ENCODE measurements at places on chromosomes 6 and 20. TPM values are rescaled to one million over a fixed set of nuclear protein-coding genes. Genes with fewer than 3 reads are reported as not detected.
A peak's percentile ranks its signal among the peaks of the same experiment; 100 is the strongest.

BMP7 gene
- 23.2 TPM for total RNA-seq

GRCh38 chr6:138695193-138695592, 78.4 kb upstream of the CCDC28A start:
- no peak for DNase-seq

DNA sequence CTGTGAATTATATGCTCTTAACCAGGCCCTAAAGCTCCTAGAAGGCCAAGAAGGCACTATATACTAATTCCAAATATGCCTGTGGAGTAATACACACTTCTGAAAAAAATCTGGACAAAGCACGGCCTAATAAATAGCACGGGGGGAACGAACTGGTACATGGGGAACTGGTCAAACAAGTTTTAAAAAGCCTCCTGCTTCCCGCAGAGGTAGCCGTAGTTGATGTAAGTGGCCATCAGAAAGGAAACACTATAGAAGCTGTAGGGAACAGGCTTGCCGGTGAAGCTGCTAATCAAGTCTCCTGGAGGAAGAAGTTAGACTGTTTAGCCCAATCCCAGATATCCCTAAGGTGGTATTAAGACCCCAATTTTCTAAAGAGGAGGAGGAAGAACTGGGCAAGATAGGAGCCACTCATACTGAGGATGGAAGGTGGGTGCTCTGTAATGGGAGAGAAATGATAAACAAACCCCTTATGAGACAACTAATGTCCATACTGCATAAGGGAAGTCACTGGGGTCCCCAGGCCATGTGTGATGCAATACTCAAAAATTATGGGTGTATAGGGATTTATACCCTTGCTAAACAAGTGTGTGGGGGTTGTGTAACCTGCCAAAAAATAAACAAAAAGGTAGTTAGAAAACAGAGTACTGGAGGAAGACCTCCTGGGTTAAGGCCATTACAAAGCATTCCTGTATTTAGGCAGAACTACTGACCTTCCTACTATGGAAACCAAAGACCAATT, 27.1 kb upstream of the ZNF318 start:
- DNase-seq = no peak

GRCh38 chr6:73131706-73132105, 93.6 kb downstream of the KHDC1L start:
- no peak for DNase-seq

DNA sequence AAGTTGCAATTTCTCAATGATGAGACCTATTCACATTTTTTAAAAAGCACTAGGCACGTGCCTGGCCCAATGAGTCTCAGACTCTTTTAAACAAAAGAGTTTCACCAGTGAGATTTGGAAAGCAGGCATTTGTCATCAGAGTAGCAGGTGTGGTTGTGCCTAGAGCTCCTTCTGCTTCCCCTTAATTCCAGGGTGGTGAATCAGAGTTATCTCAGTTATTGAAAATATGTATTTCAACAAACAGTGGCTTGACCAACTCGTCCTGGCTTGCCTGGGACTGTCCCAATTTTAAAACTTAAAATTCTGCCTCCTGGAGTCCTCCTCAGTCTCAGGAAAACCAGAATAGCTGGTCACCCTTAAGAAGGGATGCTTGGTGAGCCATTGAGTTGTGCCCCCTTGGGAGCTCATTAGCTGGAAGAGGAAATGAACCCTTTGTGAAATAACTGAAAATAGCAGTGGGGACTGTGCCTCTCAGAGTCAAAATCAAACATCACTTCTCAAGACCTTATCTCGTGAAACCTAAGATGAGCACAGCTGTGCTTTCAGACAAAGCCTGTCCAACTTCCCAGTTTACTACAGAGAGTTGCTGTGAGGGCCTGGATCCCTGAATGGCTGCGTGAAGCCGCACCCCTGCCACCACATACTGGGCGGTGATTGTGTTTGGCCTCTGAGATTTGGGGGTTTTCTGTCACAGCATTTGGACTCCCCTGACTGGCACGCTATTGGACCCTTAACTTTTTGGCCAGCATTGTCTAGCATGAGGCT, 116.3 kb downstream of the ANKRD60 start:
- DNase-seq = no peak

- peak; percentile 66 for DNase-seq
Measured at GRCh38 chr6:168574699-168575195, 133.8 kb downstream of the SMOC2 start.

DNA sequence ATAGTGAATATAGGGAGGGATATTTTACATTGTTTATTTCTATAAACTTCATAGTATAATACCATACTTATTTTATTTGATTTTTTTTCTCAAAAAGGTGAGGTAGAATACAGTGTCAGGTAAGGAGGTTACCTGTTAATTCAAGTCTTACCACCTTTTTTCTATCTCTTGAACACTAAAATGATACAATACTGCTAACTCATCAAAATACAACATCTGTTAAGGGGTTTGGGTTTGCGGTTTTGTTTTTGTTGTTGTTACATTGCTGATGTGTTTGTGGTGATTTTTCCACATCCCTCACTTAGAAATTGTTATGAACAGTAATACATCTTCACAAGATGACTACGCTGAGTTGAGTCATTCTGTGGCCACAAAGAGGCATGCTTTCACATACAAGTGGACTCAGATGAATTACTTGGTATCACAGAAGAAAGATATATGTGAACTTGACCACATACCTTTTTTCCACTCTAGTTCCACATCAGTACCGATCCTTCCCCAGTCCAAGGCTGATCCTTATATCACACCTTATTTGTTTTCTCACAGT, 139.4 kb upstream of the ID4 start:
- no peak for DNase-seq

LTB gene
- total RNA-seq = not detected

GRCh38 chr6:83480470-83480869, 31.9 kb upstream of the PRSS35 start:
- no peak for DNase-seq

- DNase-seq = no peak
Measured at GRCh38 chr20:11780765-11781369, 136.8 kb upstream of the BTBD3 start.

DNA sequence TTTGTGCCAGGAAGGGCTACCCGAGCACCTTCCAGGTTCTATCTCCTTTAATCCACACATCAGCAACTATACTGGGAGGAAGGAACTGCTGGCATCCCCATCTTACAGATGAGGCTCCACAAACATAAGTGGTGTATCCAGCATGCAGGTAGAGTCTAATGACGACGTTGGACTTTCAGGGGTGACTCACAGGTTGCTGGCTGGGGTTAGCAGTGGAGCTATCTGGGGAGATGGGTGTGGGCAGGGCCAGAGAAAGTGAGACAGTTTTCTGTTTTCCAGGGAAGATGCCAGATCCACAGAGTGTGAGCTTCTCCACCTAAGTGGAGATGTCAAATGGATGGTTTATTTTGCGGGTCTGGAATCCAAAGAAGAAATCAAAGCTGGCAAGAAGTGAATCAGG, 31.8 kb downstream of the CDH22 start:
- DNase-seq = no peak

LY6G6C gene
- total RNA-seq = not detected

Measured in Right ventricle myocardium superior (tissue), 1 donor.